Posterior vena cava (tissue), 2 donors: ENCODE measurements at places on chromosomes 3 and 15. TPM values are rescaled to one million over a fixed set of nuclear protein-coding genes. Genes with fewer than 3 reads are reported as not detected.

Gene NRG4
- total RNA-seq = not detected

GRCh38 chr3:41120460-41120859, 78.8 kb upstream of the CTNNB1 start:
- no peak for DNase-seq

GRCh38 chr3:52983336-52983807, 62.5 kb downstream of the SFMBT1 start:
- no peak for DNase-seq

- DNase-seq = no peak
Measured at GRCh38 chr15:90686435-90687218, 30.5 kb upstream of the BLM start.

Gene KIF15
- total RNA-seq = 0.65 TPM

DNA sequence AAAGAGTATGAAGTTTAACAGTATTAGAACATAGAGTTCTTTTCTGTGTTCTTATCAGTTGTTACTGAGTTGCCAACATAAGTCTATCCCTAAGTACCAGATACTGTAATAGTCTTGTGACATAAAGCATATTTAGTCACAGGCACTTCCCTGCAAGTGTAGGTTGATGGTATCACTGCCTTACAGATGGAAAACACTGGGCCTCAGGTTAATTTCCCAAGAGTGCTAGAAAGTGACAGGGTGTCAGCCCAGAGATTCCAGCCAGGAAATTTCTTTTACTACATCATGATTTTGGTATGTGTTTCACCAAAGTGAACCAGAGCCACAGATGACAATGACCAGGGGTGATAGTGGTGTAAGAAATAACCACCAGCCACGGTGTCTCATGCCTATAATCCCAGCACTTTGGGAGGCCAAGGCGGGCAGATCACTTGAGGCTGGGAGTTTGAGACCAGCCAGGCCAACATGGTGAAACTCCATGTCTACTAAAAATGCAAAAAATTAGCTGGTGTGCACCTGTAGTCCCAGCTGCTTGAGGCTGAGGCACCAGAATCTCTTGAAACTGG, 3.2 kb downstream of the EIF1B start:
- no peak for DNase-seq

Gene ROPN1
- total RNA-seq = not detected

DNA sequence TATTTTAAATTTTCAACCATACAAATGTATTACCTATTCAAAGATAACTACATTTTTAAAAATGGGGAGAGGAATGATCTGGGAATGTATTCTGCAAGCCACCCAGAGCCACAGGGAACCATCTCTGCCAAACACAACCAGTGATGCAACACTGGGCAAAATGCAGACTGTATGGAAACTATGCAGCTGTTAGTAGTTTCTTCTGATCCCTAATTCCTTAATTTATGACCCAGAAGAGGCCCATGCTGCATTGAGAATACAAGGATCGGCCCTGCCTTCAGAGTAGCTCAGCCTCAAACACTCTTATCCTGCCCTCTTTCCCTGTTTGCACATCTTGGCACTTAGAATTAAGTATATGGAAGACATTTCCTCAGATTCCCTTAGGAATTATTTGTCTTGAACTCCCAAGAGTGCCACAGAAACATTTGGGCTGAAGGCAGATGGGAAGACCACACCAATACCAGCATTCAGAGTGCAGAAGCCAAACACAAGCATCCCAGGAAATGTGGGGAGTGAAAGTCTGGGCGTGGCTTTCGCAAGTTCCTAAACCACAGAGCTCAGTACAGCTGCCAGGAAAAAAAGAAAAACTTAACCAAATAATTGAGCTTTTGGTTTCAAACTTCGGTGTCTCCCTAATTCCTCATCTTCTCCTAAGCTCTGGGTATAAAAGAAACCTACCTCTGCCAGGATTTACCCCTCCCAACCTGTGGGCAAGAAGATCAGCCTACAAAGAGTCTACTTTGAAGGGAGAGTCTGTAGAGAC, 5.3 kb downstream of the SNUPN start:
- peak; percentile 81 for DNase-seq

DNA sequence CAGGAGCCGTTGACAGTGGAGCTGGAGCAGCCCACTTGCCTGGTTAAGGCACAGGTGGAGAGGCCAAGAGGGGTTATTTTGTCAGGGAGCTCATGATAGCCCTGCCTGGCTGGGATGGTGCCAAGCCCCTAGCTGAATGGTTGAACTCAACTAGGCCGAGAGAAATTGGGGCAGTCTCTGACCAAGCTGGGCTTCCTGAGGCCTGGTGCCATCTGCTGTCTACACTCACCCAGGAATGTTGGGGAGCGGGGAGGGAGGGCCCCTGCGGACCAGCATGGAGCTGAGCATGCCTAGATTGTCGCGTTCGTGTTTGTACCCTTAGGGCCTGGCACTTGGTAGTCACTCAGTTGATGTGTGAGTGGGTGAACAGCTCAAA, 1.2 kb downstream of the BRPF1 start:
- no peak for DNase-seq

Gene CD200R1
- 1.3 TPM for total RNA-seq

Gene ANKRD34C
- 0.19 TPM for total RNA-seq

- no peak for DNase-seq
Measured at GRCh38 chr15:69190504-69190903, 30.1 kb downstream of the GLCE start.

DNA sequence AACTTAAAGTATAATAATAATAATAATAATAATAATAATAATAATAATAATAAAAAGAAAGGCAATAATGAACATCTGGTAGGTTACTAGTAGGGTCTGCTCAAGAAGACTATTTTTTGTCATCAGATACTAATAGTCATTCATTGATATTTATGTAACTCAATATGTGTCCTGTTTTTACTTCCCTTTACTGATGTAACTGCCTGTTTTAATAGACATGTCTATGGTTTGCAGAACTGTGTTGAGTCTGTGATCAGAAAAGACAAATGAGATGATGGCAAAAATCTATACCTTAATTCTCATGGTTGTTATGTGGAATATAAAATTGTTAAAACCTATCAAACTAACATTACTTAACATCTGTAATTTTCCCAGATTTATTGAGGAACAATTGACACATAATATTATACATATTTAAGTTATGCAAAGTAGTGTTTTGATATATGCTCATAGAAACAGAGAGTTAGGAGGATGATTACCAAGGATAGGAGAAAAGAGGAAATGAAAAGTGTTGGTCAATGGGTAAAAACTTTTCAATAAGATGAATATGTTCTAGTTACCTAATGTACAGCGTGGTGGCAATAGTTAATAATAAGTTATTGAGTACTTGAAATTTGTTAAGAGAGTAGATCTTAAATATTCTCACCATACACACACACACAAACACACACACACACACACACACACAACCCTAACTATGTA, 699.4 kb downstream of the ZPLD1 start:
- DNase-seq = no peak

Gene RFX7
- total RNA-seq = 9.9 TPM

GRCh38 chr3:160331127-160331937, 67.7 kb downstream of the IFT80 start:
- no peak for DNase-seq

Gene SHF
- 8.0 TPM for total RNA-seq

Gene ACP3
- total RNA-seq = 1.3 TPM

DNA sequence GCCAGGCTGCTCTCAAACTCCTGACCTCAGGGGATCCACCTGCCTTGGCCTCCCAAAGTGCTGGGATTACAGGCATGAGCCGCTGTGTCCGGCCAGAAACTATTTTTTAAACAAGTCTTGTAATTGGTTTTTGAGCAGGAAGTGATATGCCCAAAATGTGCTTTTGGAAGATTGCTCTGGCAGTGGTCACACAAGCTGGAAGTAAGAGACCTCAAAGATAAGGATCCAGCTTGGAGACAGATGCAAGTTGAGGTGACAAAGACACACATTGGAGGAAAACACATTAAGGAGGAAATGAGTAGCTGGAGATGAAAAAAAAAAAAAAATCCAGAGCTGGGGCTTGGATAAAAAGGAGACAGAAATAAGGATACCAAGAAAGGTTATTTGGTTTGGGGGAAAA, 6.3 kb downstream of the TM4SF18 start:
- no peak for DNase-seq

Gene RAB11A
- 182 TPM for total RNA-seq

GRCh38 chr15:90174140-90174875, 26.8 kb upstream of the SEMA4B start:
- DNase-seq = peak; percentile 91

DNA sequence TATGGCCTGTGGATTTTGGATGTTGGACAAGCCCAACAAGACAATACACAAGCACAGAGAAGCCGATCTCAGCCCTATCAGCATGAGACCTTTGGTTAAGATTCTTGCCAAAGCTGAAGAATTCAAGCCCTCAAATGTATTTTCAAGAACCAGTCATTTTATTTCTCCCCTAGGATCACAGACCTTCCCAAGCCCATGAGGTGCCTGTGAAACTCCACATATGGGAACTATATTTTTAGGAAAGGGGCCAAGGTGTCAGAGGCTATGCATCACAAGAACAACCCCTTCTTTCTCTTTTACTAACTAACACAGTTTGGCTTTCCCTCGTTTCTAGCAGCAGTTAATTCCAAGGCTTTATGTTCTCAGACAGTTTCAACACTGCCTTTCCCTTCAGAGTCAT, 364.5 kb downstream of the MAGI1 start:
- no peak for DNase-seq

DNA sequence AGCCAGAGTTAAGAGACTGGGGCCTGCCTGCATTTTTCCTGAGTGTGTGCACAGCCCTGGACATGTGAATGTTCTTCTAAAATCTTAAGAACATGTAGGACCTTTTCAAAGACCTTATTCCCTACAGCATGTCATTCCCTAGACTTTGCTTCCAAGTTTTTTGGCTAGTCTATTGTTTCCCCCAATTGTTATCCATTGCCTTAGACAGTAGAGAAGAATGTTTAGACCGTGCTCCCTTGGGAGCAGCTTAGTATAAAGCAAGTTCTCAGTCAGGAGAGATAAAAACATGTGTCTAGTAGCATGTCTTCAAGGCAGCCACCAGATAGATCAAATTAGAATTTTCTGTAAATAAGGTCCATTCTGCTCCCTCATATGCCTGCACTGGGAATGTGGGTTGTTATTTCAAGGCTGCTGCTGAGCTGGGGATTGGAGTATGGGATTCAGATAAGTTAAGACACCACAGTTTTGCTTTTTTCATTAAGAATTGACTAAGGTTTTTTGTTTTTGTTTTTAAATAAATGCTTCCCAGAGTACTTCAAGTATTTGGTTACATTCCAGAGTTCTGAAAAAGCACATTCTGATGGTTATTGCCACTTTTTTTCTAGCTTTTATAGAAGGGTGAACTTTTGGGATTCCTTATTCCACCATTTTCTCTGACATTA, 246.7 kb downstream of the RORA start:
- DNase-seq = no peak

DNA sequence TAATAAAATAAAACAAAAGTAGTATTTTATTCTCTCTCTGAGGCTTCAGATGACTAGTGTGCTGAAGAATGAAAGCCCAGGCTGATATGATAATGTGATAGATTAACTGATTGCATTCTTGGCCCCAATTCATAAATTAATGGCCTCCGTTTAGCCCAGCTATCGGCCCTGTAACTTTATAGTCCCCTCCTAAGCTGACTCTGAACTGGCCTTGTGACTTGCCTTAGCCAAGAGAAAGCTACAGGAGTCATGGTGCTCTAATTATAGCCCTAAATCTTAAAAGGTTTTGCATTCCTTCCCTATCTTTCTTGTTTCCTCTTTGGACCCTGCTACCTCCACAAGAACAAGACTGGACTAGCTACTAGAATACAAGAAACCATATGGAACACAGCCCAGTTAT, 123.2 kb upstream of the EPHA3 start:
- DNase-seq = no peak

GRCh38 chr3:98901119-98901391, 440 bp downstream of the DCBLD2 start:
- peak; percentile 81 for DNase-seq

DNA sequence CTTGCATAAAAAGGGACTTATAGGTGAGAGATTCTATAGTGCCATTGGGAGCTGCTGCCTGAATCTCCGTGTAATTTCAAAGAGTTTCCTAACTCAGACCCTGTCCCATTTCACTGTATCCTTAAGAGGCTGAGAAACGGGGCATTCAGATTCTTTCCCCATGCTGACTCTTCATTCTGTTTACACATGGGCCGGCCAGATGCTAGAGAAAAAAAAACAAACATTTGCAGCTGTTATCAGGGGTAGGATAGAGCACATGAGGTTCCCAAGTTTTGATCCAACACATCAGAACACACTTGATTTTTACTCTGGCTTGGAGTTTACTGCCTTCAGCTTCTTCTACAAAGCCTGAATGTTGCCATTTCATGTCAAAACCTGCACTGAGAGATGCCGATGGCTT, 215.9 kb upstream of the TPRG1 start:
- no peak for DNase-seq

DNA sequence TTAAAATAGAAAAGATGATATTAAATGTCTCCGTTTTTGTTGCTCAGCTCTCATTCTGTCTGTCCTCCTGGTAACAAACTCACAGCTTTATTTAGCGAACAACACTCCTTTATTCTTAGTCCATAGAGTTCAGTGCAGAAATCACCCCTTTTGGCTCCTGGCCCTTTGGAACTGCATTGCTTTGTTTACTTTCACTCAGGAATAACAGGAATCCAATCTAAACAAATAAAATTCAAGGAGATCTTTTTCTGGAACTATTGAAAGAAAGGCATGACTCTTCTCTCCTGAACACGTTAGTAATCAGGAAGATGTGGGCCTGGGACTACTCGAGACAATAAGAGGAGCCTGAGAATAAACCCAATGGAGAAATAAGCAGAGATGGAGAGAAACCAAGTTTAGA, 409.2 kb downstream of the DIPK2A start:
- no peak for DNase-seq

Gene GPR62
- not detected for total RNA-seq

DNA sequence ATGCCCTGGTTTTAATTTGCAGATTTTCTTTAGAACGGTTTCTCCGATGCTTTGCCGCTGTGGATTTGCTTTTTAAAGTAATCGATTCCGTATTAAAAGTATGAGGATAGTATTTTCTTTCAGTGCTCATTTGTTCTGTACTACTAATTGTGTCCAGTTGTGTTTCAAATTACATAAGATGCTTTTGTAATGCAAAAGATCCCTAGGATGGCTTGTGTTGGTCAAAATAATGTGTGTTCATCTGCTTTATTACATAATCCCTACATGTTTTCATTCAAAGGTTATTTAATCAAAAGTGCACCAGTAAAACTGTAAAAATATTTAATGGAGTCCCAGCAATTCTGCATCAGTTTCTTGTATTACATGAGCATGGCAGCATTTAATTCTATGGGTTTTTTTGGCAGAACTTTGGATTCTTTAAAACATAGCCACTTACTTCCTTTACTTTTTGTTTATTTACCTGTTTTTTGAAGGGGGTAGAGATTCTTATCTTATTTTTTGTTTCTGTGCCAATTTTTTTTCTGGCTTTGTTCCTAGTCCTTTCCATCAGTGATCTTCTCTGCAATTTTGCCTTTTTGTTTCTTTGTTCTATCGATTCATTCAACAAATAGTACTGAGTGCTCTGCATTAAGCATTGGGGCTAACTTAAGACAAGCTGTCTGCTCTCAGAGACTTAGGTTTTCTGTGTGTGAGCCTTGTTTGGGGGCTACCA, 352.8 kb downstream of the LRTM1 start:
- DNase-seq = no peak
